Stimulated activated CD4-positive, alpha-beta T cell treated with anti-CD3 and anti-CD28 coated beads, Interleukin-15, amount 100 ng/mL, for 24 hours (primary cell): ENCODE measurements at places on chromosomes 16 and 17.
A peak's percentile ranks its signal among the peaks of the same experiment; 100 is the strongest.

- peak; percentile 58 for DNase-seq
These were observed 81.1 kb downstream of the ANKRD11 start for GRCh38 chr16:89409161-89409711.

- DNase-seq: peak; percentile 45
These were observed 21.1 kb downstream of the TMC6 start for GRCh38 chr17:78107457-78107856.

DNA sequence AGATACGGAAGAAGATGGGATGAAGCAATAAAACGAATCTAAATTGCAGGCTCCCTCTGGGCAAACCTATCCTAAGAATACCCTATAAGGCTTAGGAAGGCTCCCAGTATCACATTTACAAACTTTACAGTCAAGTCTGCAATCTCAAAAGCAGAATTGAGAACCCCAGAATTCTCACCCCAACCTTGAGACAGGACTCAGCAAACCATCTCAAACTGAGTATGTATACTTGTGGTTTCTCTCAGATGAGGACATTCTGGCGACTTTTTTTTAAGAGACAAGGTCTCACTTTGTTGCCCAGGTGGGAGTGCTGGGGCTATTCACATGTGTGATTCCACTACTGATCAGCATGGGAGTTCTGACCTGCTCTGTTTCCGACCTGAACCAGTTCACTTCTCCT lies 19.3 kb upstream of the ITGA2B start:
- no peak for DNase-seq

GRCh38 chr17:49338883-49339282 lies 23.2 kb downstream of the ZNF652 start:
- DNase-seq: no peak
